ENCODE measurements at places on chromosomes 13 and 19. TPM values are rescaled to one million over a fixed set of nuclear protein-coding genes. Genes with fewer than 3 reads are reported as not detected.

ZNF677 gene
- total RNA-seq, result 15.5 TPM

GPC6 gene
- total RNA-seq, result not detected

CBY2 gene
- not detected for total RNA-seq

PLPPR3 gene
- 0.25 TPM for total RNA-seq

TICAM1 gene
- 5.4 TPM for total RNA-seq

CGB2 gene
- total RNA-seq, result not detected

NLRP5 gene
- total RNA-seq, result not detected

HSD17B14 gene
- total RNA-seq, result 13.3 TPM

SYDE1 gene
- total RNA-seq, result 28.1 TPM

KIRREL2 gene
- not detected for total RNA-seq

SLC25A41 gene
- not detected for total RNA-seq

ZIC5 gene
- not detected for total RNA-seq

ZNF569 gene
- total RNA-seq, result 3.6 TPM

CA11 gene
- 0.54 TPM for total RNA-seq

KANK3 gene
- total RNA-seq, result 40.5 TPM

GPI gene
- 329 TPM for total RNA-seq

GARRE1 gene
- total RNA-seq, result 46.4 TPM

CEACAM20 gene
- not detected for total RNA-seq

GGN gene
- total RNA-seq, result 2.9 TPM

CATSPERD gene
- total RNA-seq, result not detected

TMPRSS9 gene
- total RNA-seq, result not detected

COX6B2 gene
- not detected for total RNA-seq

ZNF419 gene
- total RNA-seq, result 4.2 TPM

C19orf85 gene
- total RNA-seq, result not detected

CEACAM19 gene
- 5.1 TPM for total RNA-seq

MZT1 gene
- 30.1 TPM for total RNA-seq

Measured in mammary microvascular endothelial cell (primary cell).